Suprapubic skin (tissue), 4 donors: ENCODE measurements at places on chromosomes 4 and X.

GRCh38 chrX:17689971-17690409 is 47.3 kb upstream of the SCML1 start:
- no peak for DNase-seq

- DNase-seq = no peak
Measured at GRCh38 chr4:8410066-8410625, 30.4 kb downstream of the ACOX3 start.

GRCh38 chr4:88911246-88912212 is 145.5 kb downstream of the FAM13A start:
- no peak for DNase-seq

DNA sequence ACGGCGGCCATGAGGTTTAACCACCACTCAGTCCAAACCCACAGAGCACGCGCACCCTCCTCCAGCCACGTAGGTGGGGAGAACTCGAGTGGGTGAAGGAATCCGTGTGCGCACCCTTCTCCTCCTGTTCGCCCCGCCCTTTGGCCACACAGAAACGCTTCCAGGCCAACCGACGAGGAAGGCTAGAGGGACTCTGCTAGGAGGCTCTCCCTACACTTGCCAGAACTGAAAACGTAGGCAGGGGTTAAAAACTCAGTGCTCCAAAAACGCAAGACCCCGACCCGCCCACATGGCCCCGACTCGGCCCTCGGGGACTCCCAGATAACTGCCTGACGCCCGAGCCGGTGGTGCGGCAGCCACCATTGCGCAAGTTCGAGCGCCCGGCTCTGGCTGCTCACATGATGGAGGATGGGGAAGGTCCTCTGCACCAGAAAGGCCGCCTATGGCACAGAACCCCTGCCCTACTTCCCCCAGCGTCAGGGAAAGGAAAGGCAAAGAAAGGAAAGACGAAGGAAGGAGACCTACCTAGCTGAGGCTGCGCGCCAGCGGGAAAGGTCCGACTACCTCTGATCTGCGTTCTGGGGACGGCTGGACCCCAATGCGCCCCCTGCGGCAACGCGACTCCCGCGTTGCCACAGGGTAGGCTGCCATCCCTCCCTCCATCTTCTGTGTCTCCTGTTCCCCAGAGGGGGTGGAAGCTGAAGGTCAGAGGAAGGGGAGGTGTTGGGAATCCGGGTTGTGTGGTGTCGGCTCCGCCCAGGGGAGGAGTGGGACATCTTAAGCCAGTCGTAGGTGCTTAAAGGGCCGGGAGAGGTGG is 201.9 kb upstream of the AGTR2 start:
- no peak for DNase-seq

GRCh38 chr4:78517050-78517652 is 34.4 kb upstream of the ANXA3 start:
- no peak for DNase-seq

DNA sequence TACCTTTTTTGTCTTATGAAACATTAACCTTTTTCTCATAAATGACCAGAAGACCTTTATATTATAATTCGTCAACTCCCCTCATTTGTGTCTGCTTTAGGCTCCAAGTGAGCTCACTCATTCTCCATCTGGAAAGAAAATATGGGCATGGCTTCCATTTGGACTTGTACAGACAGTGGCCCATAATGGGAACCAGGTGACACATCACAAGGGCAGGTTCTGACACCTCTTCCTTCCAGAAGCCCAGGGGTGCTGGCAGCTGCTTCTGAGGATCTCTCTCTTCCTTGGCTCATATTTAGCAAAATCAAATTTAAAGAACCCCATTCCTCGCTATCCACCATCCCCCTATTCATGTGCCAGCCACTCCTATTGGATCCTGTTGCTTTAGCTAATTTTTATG is 69.6 kb downstream of the CD38 start:
- DNase-seq = no peak

DNA sequence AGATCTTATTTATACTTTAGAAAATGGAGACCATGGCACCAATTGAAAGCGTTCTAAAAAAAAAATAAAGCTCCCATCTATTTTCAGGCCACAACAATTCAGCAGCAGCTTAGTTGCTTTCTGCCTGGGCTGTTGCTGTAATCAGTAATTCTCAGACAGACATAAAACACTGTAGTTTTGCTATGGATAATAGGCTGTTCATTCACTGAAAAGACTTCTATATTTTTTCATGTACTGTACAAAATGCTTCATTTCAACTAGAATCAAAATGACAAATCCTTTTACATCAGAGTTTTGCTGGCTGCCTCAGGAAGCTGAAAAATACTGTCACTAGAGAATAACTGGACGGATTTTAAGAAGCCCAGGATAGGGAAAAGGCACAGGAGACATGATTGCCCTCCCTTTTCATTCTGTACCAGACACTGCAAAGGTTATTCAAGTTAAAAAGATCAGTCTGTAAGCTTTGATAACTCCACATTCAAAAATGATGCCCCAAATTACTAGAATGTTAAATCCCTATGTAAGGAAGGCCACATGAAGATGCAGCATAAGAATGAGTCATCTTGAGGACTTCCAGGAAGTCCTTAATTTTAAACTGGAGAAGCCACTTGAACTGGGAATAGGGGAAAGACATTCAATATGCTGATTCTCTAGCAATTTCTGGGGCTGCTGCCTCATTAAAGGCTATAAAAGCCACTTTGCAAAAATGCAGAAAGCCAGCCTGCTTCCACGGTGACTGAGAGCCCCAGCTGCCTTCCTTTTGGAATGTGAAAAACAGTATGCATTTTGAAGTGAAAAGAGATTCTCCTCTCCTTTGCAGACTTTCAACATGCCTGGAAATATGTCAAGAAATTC is 403.2 kb upstream of the RASGEF1B start:
- DNase-seq = no peak

GRCh38 chrX:125710403-125711062 is 390.9 kb downstream of the TEX13C start:
- no peak for DNase-seq

- no peak for DNase-seq
Measured at GRCh38 chr4:88818631-88819470, 121.2 kb upstream of the NAP1L5 start.

- DNase-seq = no peak
Measured at GRCh38 chr4:165208221-165208652, 876 bp downstream of the KLHL2 start.

DNA sequence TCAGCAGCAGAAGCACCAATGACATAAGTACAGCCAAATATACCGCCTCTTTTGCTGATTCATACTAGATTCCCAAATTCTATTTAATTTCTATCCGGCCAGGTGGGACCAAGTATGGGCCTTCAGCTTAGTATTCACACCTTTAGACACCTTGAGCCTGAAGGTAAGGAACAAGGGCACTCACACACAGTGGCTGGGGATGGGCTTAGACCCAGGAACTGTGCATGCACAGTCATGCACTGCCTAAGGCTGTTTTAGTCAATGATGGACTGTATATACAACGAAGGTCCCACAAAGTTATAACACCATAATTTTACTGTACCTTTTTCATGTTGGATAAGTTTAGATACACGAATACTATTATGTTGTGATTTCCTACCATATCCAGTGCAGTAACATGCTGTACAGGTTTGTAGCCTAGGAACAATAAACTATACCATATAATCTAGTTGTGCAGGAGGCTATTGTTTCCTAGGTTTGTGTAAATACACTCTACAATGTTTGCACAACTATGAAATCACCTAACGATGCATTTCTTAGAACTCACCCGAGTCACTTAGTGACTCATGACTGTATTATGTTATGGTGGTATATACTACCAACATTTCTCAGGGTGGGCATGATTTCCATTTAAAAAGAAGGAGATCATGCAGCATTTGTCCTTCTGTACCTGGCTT is 9.7 kb upstream of the CLNK start:
- DNase-seq = no peak

DNA sequence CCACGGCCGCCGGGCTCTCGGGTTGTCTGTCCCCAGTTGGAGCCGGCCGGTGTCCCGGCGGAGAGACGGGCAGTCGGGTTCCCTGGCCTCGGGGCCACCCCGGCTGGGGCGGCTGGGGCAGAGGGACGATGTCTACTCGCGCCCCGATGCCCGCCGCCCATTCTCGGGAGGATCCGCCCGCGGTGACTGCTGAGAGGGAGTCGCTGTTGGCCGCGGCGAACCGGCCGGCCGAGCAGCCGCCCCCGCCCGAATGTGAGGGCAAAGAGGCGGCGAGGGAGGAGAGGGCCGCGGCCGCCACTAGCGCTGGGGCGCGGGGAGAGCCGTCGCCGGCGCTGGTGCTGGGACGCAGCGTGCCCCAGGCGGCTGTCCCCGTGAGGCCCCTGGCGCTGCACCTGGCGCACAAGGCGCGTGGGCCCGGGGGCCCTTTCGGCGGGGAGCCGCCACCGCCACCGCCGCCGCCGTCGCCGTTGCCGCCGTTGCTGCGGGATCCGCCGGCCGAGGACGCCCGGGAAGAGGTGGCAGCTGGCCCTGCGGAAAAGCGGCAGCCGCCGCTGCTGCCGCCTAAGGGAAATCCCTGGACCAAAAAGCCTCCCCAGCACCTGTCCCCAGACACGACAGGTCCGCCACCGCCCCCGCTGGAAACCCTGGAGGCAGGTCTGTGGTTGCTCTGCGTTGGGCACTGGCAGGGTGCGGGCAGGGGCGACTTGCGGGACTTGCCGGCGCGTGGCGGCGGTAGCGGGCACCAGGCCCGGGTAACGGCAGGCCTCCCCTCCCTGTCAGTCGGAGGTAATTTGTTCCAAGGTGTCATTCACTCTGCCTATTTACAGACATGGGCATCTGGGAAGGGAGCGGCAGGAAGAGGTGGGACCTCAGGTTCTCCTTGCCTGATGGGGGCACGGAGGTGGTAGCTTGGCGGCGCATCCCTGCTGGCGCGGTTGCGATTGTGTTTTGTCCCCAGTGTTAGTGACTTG is 739 bp downstream of the LARP1B start:
- DNase-seq = peak; percentile 75

DNA sequence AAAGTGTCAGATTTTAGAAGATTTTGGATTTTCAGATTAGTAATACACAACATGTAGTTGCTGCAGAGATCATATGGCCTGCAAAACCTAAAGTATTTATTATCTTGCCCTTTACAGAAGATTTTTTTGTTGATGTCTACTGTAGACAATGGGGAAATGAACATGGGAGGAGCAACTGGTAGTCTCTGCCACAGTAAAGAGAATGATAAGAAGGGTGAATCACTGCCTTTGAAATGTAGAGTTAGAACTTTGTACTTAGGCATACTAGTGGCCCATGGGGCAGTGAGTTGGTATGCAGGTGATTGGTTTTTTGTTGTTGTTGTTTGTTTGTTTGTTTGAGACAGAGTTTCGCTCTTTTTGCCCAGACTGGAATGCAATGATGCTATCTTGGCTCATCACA is 50.1 kb downstream of the GAB1 start:
- DNase-seq = no peak

DNA sequence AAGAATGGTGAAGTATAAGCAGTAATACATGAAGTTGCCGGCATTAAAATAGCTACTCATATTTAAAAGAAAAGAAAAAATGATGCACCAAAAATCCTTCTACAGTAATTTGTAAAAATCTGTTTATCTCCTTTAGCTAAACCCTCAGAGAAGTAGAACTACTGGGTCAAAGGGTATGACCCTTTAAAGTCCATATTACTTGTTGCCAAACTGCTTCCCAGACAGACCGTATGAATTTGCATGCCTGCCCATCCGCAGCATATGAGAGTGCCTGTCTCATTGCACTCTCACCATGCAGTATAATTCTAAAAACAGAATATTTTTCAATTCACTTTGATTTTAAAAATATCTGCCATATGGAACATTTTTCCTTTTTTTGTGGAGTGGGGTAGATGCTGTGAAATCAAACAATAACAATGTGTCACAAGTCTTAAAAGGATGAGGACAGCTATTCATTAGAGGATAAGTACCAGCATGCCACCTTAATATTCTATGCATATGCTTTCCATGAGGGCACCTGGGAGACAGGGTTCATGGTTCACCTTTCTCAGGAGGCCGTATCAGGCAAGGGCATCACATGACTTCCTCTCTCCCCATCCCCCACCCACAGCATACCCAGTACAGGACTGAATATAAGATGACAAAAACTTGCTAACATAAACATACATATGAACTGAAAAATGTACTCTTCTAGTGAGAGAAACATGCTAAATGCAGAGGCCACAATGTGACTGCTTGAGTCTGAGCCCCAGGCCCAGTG is 17.8 kb downstream of the ZDHHC9 start:
- DNase-seq = no peak

DNA sequence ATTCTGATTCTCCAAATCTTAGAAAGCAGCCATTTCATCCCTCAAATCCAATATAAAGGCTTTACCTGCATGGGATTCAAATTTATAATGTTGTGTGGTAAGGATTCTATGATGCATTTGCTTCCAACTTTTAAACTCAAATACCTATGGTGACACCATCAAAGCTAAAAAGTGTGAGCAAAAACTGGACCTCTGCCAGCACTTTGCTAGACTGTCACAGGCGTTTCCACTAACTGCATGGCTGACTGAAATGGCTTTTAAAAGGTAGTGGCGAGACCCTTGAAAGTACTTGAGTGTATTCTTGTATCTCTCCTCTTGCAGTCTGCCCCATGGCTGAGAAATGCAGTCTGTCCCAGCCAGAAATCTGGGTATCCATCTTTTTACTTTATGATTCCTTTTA is 169.4 kb downstream of the AMELX start:
- no peak for DNase-seq

DNA sequence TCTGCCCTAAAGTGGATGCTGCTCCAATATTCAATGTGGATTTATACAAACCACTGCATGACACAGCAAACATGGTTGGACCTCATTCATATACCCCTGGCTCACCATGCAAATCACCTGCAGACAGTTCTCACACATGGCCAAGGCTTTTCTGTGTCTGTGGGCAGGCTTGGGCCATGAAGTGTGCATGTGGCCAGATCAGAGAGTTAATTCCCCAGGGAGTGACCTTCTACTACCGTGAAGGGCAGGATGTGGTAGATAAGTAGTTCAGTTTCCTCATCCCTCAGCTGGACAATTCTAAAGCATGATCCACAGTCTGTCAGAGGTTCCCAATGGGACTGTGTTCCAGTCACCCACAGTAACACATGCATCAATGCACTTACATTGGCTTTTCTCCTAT is 24.6 kb upstream of the BCLAF3 start:
- DNase-seq = no peak

DNA sequence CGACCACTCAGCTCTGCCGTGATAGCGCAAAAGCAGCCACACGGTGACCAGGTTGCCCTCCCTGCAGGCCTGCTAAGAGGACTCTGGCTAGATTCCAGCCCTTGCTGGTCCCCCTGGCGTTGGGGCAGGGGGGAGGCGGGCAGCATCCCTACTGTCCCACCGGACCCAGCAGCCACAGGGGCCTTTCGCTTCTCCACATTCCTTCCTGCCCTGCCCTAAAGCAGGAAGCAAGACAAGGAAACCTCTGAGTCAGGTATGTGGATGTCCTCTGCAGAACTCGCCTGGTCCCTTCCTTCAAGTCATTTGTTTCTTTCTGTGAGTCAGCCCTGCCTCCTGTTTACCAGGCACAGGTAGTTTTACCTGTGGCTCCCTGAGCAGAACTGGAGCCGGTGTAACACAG is 60.2 kb upstream of the CLDN34 start:
- DNase-seq = no peak

GRCh38 chr4:123832173-123833026 is 435.8 kb downstream of the SPRY1 start:
- DNase-seq = peak; percentile 75

- no peak for DNase-seq
Measured at GRCh38 chr4:183284965-183285364, 35.1 kb downstream of the CLDN22 start.

- DNase-seq = no peak
Measured at GRCh38 chr4:102606846-102607450, 105.8 kb downstream of the NFKB1 start.

GRCh38 chr4:140703463-140703862 is 52.7 kb downstream of the TBC1D9 start:
- no peak for DNase-seq
